ENCODE measurements at places on chromosomes 6 and 20.

DNA sequence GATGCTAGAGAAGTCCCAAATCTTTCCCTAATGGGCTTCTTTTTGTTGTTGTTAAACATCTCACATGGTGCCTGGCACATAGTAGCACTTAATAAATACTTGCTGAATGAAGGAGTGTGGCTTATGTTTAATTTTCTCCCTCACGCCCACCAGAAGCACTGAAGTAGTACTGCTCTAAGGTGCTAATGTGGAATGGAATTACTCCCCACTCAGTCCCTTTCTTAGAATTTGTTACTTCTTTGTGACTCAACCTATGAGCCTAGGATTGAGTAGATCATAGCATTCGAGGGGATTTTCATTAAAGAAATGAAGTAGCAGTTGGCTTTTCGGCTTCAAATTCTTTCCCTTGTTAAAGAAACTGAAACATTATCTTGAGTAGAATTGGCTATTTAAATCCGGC, 192.8 kb downstream of the CLIC5 start:
- DNase-seq: no peak

DNA sequence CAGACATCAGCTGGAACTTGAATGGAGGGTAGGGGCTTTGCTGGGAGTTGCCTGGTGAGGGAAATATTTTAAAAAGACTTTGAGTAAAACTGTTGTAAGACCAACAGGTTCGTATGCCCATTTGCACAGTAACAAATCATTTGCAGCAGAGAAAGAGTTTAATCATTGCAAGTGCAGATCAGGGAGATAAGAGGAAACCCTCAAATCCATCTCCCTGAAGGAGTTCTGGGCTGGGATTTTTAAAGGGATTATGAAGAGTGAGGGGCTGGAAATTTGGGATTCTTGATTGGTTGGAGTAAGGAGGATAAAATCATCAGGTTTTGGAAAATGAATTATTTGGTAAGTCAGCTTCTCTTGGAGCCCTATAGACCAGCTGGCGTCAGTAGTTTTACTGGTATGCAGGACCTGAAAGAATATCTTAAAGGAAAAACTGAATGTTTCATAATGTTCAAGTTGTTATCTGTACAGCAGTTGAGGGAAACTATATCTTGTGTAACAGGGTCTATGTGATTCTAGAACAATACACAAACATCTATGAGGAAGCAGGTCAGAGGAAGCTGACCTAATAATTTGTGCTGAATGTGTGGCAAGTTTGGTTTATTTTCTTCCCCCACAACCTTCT, 295.5 kb downstream of the PLCB1 start:
- no peak for DNase-seq

GRCh38 chr6:2773449-2773848, 8.3 kb downstream of the WRNIP1 start:
- no peak for DNase-seq

DNA sequence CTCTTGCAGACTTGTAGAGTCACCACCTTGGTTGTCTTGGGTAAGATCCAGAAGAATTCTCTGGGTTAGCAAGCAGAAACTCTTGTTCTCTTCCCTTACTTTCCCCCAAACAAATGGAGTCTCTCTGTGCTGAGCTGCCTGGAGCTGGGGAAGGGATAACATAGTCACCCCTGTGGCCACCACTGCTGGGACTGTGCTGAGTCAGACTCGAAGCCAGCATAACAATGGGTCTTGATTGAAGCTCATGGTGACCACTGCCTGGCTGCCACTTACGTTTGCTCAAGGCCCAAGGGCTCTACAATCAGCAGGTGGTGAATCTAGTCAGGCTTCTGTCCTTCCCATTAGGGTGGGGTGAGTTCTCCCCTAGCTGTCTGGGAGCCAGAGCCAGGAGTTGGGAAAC, 15.4 kb upstream of the ERVFRD-1 start:
- DNase-seq: no peak

DNA sequence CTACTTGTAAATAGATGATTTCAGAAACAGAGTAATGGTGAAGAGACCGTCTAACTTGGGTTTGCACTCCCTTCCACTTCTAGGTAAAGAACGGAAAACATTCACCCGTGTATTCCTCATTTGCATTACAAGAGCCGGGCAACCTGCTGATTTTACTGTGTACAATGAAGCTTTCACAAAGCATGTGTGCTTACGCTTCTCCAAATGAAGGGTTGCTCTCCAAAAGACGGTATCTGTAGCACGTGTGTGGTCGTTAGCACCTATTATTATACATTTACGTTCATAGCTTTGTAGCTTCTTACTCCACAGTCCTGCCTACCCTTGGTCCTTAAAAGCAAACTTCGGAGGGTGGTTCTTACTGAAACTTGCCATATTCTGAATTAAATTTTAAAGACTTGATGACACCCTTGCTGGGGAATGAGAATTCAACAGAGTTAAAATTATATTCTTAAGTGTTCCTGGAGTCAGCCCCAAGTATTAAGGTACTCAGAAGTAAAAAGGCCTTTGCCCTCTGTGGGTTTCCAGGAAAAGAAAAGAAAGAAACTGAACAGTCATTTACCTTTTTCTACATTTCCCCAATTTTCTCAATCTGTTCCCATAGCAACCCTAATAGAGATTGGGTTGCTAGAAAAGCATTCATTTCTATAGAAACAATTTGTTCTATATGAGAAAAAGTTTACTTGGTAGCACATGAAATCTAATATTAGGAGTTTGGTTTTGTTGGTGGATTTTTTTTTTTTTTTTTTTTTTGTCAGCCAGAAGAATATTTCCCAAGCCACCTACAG, 61.9 kb upstream of the KCNG1 start:
- no peak for DNase-seq

GRCh38 chr6:45666846-45667245, 289.1 kb upstream of the SUPT3H start:
- DNase-seq: no peak

Data from anterior cingulate cortex (tissue), 58 donors.